ENCODE measurements at places on chromosomes 12 and 14.

DNA sequence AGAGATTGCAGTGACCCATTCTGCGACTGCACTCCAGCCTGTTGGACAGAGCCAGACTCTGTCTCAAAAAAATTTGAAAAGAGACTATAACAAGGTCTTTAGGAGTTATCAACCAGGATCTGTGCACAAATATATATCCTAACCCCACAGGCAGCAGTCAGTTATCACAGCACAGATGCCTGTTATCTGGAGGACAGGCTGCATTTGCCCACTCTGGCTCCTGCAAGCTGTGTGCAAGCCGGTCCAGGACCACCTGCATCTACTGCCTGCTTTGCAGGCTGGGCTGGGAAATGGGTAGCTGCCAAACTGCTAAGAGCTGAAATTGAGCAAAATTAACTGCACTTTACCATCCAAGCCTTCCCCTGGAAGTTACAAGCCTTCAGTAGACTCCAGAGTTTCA is 21.4 kb upstream of the RCOR1 start:
- DNase-seq: no peak

- DNase-seq: no peak
Measured at GRCh38 chr12:129467726-129468125, 436.1 kb downstream of the TMEM132D start.

DNA sequence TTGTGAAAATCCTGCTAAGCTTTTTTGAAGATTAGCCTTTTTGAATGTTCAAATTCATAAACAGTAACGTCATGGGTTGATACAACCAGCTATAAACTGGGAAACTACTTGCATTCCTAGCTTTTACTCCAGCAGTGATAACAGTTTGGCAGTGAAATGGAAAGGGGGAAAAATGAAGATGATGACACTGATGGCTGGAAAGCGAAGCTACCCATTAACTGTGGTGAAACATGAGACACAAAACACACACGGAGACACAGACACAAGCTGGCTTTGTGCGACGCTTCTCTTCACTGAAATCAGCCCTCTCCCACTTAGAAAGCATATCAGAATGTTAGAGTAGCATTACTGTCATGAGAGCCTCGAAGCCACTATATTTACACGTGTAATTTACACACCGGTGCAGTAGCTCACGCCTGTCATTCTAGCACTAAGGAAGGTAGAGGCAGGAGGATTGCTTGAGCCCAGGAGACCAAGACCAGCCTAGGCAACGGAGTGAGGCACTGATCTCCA is 15.7 kb downstream of the VPS37B start:
- no peak for DNase-seq

- DNase-seq: no peak
Measured at GRCh38 chr14:90263748-90264449, 7.5 kb downstream of the PSMC1 start.

DNA sequence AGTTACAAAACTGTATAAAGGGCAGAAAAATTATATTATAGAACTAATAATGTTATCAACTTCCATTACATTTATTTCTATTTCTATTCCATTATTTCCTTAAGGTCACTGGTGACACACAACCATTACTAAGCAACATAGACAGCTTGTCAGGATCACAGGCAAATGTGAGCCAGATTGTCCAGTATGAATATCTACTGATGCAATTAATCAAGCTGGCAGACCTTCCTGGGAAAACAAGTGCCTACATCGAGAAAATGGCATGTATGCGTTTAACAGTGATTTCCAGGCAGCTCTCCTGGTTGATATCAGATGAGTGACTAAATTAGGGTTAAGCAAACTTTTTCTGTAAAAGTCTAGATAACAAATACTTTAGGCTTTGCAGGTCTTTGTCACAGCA is 36.9 kb upstream of the TSPAN8 start:
- no peak for DNase-seq

GRCh38 chr14:44963775-44964380 is 1.9 kb downstream of the TOGARAM1 start:
- DNase-seq: no peak

- DNase-seq: no peak
Measured at GRCh38 chr12:113130457-113131135, 5.0 kb downstream of the RASAL1 start.

GRCh38 chr12:118734266-118734665 is 247.1 kb upstream of the SRRM4 start:
- DNase-seq: no peak

- peak; percentile 46 for DNase-seq
Measured at GRCh38 chr12:47216150-47216677, 136.5 kb upstream of the AMIGO2 start.
